ENCODE measurements at places on chromosomes 1 and 21.

GRCh38 chr1:11691928-11692711 is 610 bp downstream of the DRAXIN start:
- no peak for DNase-seq

DNA sequence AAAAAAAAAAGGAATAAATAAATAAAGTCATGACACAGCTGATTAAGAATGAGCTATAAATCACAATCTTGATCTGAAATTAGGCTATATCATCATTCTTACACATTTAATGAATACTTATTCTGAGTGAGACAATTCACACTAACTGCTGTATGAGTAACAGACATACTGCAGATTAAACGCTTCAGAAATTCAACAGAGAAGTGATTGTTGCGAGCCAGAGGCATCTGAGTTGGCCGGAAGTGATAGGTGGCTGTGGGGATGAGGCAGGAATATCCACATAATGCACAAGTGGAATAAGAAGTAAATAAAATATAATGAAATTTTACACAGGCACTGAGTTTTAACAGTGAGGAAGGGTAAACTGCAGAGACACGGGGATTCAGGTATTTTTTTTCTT is 142.4 kb downstream of the APP start:
- DNase-seq: no peak

DNA sequence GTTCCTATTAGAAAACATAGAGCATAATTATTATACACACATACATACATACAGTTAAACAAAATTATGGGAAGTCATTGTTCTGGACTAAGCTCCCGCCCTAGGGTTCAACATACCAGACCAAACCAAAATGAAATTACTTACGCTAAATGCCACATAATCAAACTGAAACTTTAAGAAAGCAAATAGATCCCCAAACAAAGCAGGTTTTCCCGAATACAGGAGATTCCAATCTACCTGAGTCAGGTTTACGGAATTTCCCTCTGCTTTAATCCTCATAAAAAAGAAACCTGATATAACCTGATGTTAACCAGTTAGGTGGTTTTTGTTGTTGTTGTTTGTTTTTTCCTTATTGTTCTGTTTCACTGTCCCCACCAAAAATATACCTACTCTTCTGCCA is 1886.9 kb downstream of the NCAM2 start:
- DNase-seq: no peak

DNA sequence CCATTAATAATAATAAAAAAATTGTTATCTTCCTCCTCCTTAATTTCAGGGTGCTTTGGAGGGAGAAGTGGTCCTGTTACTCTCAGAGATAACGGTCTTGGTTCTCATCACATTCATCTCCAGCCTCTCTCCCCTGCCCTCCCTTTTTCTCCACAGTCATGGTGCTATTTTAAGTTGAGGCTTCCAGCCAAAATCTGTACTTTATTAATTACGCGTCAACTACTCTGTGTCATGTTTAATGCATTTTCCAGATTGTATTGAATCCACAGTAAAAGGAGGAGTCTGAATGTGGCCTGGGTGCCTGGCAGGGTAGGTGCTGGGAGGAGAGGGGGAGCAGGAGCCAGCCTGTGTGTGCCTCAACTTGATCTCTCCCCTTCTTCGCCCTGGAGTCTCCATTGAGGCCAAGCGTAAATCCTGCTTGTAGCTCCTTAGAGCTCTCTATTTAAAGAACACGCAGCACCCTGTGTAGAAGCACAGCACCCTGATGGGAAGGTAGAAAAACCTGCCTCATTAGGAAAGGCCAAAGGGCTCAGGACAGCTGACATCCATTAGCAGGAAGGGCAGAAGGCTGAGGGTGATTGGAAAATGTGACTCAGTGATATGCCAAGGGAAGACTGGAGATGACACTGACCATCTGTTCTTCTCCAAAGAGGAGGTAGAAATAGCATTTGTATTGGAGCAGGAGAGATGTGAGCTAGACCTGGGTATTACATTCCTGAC is 82.4 kb downstream of the PLXNA2 start:
- DNase-seq: no peak

- no peak for DNase-seq
These were observed 351.9 kb downstream of the ADGRL2 start for GRCh38 chr1:82152356-82153271.

- DNase-seq: peak; percentile 33
These were observed 90.7 kb upstream of the VAMP3 start for GRCh38 chr1:7680207-7680954.

- DNase-seq: no peak
These were observed 19.0 kb downstream of the TGFB2 start for GRCh38 chr1:218364028-218364710.

DNA sequence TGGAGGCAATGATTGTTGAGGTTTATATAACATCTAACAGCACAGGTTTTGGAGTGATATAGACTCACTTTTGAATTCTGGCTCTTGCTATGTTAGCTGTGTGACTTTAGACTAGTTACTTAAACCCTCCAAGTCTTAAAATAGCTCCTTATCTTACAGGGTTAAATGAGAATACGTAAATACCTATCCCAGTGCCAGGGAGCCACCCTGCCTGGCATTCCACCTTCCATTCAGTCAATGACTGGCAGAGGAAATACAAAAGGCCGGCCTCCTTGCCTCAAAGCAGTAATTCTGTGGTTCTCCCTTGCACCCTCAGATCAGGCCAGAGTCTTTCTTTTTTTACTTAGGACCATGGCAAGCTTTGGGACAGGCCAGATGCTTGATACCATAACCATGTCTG is 31.8 kb downstream of the DBT start:
- DNase-seq: no peak

DNA sequence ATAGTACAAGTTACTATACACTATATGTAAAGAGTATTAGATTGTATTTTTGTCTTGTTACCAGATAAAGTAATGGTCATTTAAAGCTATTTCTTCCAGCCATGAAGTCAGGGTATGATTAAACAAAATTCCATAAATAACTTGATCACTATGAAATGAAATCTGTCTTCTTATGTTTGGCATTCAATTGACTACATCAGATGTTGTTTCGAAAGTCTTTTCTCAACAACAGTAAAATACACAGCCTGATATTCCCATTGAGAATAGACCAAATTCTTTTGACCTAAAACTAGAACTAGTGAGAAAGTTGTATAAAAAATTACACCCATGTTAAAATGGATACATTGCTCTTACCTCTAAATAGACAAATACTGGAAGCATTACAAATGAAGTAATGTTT is 134.6 kb upstream of the ADAMTS5 start:
- no peak for DNase-seq

GRCh38 chr1:75954586-75954985 is 22.4 kb upstream of the ASB17 start:
- no peak for DNase-seq

DNA sequence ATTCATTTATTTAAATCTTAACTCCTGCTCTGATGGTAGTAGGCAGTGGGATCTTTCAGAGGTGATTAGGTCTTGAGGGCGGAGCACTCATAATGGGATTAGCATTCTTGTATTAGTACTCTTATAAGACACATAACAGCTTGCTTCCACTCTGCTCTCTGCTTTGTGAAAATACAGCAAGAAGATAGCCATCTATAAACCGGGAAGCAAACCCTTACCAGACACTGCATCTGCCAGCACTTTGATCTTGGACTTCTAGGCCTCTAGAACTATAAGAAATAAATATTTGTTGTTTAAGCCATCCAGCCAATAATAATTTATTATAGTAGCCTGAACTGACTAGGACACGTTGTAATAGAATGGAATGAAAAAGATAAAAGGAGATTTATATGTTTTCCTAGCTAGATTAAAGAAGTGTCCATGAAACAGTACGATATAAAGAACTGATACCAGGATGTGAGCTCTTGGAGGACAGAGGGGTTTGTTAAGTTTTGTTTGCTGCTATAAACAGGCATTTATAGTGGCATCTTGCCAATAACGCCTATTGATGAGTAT is 869.9 kb downstream of the MRPL39 start:
- DNase-seq: no peak

DNA sequence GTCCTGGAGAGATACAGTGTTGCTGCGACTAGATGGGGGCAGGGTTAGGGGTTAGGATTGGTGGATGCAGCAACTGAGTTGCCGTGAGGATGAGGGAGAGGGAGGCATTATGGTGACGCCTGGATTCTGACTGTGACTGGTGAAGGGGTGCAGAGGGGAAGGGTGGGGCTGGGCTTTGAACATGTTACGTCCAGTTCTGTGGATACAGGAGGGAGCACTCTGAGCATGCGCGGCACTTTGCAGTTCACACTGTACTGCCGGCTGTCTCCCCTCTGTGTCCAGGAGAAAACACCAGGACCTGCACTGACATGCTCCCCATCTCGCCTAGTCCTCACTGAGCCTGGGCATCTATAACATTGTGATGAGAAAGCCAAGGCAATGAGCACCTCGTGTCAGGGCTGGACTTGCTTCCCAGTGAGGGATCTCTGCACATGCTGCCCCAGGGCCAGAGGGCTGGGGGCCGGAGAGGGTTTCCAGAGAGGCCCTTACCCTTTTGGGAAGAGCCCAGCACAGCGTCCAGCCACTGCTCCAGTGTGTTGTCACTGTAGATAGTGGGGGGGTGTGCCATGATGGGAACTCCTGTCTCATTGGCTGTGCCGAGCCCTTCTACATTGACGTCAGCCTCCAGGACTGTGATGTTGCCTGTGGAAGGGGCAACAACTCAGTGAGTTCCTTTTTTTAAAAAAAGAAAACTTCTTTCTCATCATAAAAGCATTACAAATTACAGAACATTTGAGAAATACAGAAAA is 7.6 kb downstream of the FAM151A start:
- no peak for DNase-seq

GRCh38 chr1:5430911-5431697 is 561.1 kb downstream of the NPHP4 start:
- no peak for DNase-seq

- no peak for DNase-seq
These were observed 140.9 kb downstream of the EIF4G3 start for GRCh38 chr1:21035794-21036193.

- DNase-seq: no peak
These were observed 105.1 kb downstream of the LRIG2 start for GRCh38 chr1:113178106-113178505.

DNA sequence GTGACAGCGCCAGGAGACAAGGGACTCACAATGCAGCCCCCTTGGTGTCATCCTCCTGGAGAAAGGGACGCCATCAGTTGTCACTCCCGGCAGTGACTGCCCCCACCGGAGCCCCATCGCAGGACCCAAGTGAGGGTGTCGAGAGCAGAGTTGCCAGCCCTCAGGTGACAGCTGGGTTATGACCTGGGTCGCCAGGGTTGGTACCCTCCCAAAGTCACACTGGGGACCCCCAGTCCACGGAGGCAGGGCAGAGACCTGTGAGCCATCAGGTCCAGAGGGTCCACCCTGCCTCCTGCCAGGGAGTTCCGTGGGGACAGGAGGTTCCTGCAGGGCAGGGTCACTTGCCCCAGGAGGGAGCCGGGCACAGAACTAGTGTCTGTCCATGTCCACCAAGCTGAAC is 78.2 kb upstream of the IFFO2 start:
- no peak for DNase-seq

- DNase-seq: no peak
These were observed 127.2 kb upstream of the FGGY start for GRCh38 chr1:59169703-59170102.

DNA sequence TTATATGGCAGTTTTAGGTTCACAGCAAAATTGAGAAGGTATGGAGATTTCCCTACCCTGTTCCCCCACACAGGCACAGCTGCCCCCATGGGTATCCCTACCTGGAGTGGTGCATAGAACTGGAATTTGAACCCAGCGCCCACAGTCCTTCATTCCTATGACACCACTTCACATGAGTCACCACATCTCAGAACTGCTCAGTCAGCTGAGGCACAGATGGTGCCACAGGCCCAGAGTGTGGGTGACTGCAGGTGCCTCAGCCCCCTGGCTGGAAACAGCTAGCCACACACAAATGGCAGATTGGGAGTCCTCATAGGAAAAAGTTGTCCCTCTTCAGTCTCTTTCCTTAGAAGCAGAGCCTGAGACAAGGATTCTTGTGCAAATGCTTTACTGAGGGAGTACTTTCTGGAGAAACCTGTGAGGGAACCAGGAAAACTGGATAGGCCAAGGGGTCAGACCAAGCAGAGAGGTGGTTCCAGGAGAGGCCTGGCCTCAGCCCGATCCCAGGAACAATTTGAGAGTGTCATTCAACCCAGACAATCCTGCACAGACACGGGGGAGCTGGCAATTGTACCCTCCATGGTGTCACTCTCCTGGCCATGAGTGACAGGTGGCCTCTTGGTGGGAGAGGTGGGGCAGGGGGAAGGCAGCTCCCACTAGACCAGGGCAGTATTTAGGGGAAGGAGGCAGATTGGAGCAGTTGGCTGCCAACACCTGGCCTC is 6.9 kb downstream of the PLA2G2D start:
- no peak for DNase-seq

DNA sequence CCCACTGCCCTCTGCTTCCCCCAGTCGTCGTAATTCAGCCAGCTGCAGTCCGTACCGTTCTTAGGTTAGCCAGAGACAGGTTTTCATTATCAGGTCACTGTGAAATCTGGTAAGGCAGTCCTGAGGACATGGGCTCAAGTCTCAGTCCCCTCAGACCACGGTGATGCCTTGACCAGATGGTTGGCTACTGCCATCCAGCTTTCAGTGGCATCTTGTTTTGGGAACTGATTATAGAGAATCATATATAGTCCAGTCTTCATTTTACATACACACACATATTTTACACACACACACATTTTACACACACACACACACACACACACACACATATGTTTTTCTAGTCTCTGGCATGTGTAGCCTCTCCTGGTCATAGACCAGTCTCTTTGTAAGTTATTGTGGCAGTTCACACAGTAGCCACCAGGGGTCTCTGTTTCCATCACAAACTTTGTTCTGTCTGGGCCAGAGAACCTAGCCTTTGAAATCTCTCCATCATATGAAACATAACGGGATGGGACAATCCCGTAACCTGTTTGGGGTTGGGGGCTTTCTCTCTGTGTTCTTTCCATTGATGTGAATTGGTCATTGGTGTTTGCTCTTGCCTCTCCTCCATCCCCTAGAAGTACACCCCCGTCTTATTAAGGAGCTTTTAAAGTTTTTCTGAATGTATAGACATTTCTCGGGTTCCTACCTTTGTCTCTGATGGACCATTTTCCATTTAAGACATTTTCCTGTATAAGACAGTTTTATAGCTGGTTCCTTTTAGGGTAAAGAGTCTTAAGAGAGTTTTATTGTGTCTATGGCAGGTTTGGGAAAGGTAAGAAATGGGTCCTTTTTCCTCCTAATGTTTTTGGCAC is 8.4 kb upstream of the IKBKE start:
- DNase-seq: peak; percentile 59

- no peak for DNase-seq
These were observed 36.9 kb upstream of the OR2B11 start for GRCh38 chr1:247494767-247495166.

DNA sequence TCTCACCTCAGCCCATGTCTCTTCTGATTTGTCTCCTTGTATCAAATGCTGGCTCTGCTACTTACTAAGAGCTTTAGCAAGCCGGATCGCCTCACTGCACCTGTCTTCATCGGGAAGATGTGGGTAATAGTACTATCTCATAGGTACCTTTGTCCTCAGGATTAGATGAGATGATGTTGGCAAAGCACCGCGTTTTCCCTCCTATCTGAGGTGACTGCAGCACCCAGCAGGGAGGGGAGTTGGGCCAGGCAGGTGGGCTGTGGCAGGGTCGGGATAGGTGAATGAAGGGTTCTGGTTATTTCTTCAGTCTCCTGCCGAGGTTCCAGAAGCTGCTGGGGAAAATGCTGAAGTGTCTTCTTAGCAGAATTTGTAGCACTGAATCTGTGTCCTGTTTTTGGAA is 5.2 kb downstream of the OPRD1 start:
- no peak for DNase-seq

Measured in stimulated activated CD4-positive, alpha-beta T cell treated with anti-CD3 and anti-CD28 coated beads, Interleukin-1b, Interleukin-23, amount 100 ng/mL, for 1 hour (primary cell).